ENCODE measurements at places on chromosomes 5 and 9. TPM values are rescaled to one million over a fixed set of nuclear protein-coding genes. Genes with fewer than 3 reads are reported as not detected.

Gene NKD2
- total RNA-seq: 61.5 TPM

Gene ALAD
- total RNA-seq: 48.7 TPM

Gene TOR4A
- 31.8 TPM for total RNA-seq

Gene TBC1D9B
- 124 TPM for total RNA-seq

DNA sequence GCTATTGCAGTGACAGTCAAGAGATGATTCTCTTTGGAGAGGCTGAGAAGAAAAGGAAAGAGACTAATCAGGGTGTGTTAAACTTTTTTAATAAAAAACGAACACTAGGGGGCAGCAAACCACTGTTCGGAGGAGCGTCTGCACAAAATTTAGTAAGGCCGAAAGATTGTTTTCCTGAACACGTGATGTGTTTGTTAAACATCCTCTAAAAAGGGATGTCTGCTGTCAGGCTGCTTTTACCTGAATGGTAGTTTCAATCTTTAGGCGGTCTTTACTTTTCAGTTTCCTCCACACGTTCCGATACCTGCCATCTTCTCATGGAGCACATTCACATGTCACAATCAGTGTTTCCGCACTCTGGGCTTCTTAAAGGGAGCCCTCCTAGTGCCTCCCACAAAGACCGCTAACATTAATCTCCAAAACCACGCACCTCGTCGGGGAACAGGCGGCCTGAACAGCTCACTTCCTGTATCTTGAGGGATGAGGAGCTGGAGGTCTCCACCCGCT is 125.2 kb downstream of the GPBP1 start:
- H3K4me3 ChIP-seq: peak overlapping the region; percentile 2
- H3K36me3 ChIP-seq: no peaks in the 10 kb centered on the region
- no peaks in the 10 kb centered on the region for H3K4me1 ChIP-seq
- DNase-seq: no peak

- DNase-seq: no peak
- no peak overlapping the region for H3K4me3 ChIP-seq
- peaks cover 100% of the 10 kb centered on the region for H3K36me3 ChIP-seq
- no peaks in the 10 kb centered on the region for H3K27me3 ChIP-seq
- peaks cover 15% of the 10 kb centered on the region for H3K4me1 ChIP-seq
Observed at GRCh38 chr5:150044329-150044681, 42.0 kb downstream of the CSF1R start.

- H3K4me1 ChIP-seq: peaks cover 23% of the 10 kb centered on the region
- H3K27me3 ChIP-seq: no peaks in the 10 kb centered on the region
- no peaks in the 10 kb centered on the region for H3K36me3 ChIP-seq
- H3K4me3 ChIP-seq: no peak overlapping the region
- DNase-seq: no peak
- H3K27ac ChIP-seq: peak overlapping the region; percentile 80
Observed at GRCh38 chr5:124697933-124698591, 48.4 kb downstream of the ZNF608 start.

DNA sequence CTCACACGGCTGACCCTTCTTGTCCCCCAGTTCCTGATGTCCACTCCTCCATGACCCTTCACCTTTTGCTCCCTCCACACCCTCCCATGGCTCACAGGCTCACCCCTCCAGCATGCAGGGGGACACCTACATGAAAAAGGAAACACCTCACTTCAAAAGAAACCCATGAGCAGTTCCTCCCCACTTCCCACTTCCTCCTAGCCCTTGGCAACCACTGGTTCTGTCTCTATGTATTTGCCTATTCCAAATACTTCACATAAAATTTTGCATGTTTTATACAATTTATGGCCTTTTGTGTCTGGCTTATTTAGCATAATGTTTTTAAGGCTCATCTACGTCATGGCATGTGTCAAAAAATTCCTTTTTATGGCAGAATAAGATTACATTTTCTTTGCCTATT is 100.2 kb upstream of the S1PR3 start:
- H3K27me3 ChIP-seq: no peaks in the 10 kb centered on the region
- DNase-seq: no peak
- no peaks in the 10 kb centered on the region for H3K36me3 ChIP-seq
- H3K4me3 ChIP-seq: no peak overlapping the region
- H3K4me1 ChIP-seq: no peaks in the 10 kb centered on the region

GRCh38 chr9:110777196-110777875 is 108.7 kb downstream of the MUSK start:
- H3K36me3 ChIP-seq: no peaks in the 10 kb centered on the region
- H3K4me1 ChIP-seq: no peaks in the 10 kb centered on the region
- no peaks in the 10 kb centered on the region for H3K27me3 ChIP-seq
- H3K27ac ChIP-seq: no peak overlapping the region

DNA sequence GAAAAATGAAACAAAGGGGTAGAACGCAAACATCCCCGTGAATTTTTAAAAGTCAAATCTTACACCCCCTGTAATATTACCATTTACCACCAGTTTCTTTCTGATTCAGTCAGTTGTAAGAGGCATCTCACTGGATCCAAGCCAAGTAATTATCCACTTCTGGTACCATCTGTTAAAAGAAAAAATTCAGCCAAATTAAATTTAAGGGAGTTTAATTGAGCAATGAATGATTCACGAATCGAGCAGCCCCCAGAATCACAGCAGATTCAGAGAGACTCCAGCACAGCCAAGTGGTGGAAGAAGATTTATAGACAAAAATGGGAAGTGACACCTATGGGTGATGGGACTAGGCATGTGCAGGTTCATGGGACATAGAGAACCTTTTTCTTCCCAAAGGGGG is 29.9 kb upstream of the MTMR12 start:
- no peaks in the 10 kb centered on the region for H3K36me3 ChIP-seq
- no peak overlapping the region for H3K4me3 ChIP-seq
- no peak for DNase-seq
- H3K27ac ChIP-seq: no peak overlapping the region

Data from left lung (tissue), 14 donors.